Cerebellum (tissue), 4 donors: ENCODE measurements at places on chromosomes 7 and 10.

DNA sequence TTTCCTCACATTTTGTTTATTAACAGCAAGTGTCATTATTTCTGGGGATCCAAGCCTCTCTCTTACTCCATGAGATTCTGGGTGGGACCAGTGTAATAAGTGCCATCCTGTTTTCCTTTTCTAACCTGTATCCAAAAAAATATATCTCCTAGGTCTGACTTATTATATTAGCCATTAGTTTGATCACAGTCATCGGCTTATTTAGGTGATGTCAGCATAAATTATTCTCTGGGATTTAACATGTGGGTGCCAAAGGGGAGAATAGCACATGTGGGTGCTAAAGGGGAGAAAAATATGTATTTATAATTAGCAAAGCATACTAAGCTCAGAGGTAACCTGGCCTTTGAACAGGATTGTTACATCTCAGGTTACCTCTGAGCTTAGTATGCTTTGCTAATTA is 293.8 kb upstream of the SEMA3D start:
- DNase-seq = no peak

DNA sequence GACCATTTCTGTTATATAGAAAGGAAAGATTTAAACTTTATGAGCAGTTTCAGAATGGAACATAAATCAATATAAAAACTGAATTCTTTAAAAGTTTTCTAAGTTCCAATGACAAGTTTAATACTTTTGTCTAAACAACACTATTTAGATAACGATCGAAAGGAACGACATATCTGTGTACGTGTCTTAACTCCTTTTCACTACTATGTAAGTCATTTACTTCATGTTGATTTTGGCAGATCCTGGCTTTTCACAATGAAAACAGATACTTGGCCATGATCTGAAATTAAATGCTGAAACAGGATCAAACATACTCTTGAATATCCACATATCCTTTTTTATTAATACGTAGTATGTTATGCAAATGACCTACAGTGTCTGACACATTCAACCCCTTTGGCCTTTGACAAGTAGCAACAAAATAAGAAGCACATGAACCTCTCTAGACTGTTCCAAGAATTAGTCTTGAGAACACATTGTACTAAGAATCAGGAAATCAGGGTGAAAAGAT is 41.9 kb downstream of the RNLS start:
- no peak for DNase-seq

GRCh38 chr10:124262234-124262865 is 156.4 kb downstream of the OAT start:
- DNase-seq = no peak

DNA sequence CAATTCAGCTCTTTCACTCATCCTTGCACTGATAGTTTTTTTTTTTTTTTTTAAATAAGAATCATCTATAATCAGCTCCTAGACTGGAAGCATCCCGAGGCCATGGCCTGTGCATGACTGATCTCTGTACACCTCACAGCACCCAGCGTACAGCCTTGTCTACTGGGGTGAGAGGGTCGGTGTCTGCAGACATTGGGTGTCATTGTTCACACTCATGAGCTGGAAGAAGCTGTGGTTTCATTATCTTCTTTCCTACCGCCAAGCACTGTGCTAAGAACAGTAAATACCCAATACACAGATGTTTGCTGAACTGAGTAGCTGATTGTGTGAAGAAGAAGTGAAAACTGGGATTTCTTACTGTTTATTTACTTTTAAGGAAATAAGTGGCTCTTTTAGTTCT is 123.6 kb downstream of the CLEC2L start:
- no peak for DNase-seq

DNA sequence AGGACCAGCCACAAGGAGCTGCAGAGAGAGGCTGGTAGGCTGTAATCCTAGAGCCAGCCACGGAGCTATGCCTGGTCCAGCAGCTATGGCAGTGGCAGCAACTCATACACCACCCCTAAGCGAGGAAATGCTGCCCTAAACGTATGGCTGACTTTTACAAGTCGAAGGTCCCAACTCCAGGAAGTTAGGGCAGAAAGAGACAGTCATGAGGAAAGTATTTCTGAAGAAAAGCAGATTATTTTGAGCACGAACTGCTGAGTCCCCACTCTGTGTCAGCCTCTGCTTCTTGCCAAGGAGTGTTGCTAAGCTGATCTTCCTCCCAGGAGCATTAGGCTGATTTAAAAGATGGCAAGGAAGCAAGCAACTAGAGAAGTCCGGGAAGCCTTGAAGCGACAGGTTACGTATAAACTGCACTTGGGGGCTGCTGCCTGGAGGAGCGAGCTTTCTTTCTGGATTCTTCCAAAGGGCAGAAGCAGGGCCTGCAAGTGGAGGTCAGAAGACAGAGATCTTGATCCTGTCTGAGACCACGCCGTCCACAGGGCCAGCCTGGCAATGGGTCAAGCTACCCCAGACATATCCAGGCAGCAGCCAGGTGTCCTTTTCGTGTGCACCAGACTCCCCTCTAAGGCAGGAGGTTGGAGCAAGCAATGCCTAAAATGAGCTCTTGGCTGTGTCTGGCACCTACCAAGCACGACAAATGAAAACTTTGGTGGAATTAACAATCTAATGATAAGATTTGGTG is 39.4 kb downstream of the PLXNA4 start:
- DNase-seq = no peak

GRCh38 chr10:110803830-110804338 is 67.8 kb upstream of the PDCD4 start:
- peak; percentile 71 for DNase-seq

DNA sequence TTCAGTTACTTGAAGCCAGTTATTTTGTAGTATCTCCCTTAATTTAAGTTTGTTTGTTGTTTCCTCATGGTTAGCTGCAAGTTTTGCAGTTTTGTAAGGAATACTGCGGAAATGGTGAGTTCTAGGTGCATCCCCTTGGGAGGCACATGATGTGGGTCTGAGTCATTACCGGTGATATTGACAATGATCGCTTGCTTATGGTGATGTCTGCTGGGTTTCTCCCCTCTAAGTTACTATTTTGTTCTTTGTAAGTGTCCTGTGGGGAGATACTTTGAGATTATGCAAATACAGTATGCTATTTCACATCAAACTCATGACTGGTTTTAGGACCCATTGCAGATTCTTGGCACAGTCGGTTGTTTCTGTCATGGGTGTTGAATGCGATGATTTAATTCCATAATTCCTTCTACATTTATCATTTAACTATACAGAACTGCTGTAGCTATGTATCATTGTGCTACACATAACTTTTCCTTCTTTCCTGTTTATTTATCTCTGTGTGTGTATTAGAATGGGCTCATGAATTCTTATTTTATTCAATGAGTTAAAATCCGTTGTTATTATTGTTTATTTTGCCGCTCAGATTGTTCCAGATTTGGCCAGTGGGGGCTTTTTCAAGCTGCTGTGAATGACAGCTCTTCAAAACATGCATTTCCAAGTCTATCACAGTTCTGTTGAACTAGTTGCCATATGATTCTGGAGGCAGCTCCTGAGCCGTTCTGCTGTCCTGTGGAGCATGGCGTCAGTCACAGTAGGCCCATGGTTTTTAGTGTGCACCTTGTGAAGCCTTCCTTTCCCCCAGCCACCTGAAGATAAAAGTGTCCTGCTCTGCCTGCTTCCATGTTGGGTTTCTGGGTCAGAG is 18.4 kb downstream of the TSPAN14 start:
- DNase-seq = no peak

DNA sequence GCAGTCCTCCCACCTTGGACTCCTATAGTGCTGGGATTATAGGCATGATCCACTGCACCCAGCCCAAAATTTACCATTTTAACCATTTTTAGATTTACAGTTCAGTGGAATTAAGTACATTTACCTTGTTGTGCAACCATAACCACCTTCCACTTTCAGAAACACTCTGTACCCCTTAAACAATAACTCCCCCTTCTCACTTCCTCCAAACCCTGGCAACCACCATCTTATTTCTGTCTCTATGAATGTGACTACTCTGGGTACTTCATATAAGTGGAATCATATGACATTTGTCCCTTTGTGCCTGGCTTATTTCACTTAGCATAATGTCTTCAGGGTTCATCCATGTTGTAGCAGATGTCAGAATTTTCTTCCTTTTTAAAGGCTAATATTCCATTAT is 33.6 kb downstream of the SUFU start:
- no peak for DNase-seq
